ENCODE measurements at places on chromosomes 3 and 15.

DNA sequence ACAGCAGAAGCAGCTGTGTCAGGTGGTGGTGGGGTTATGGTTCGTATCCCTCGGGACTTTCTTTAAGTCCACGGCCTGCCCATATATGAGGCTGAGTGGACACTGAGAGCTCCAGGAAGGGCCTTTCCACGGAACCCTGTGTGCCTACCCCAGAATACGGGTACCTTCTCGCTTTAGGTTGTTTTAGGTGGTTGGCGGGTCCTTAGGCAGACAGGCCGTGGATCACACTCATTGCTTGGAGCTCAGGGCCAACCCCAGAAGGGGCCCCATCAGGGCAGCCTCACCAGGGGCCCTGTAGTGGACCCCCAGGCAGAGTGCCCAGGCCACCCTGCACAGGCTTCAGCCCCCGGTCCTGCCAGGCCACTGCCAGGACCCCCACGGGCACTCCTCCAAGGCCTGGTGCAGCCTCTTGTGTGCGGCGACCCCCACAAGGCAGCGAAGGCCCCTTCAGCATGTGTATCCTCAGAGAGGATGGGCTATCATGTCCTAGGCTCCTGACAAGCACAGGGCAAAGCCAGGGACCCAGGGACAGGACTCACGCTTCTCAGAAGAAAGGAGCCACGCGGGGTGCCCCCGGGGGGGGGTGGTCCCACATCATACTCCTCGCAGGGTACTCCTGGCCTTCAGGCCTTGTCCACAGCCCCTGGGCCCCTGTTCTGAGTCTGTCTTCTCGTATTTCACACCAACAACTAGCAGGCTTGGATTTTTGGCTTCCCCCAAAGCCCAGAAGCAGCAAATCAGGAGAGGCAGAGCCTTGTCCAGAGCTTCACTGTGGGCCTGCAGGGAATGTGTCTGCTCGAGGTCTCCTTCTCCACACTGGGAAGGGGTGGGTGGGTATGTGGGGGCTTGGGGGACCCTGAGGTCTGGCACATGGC is 93.4 kb downstream of the LRRK1 start:
- no peak for DNase-seq

DNA sequence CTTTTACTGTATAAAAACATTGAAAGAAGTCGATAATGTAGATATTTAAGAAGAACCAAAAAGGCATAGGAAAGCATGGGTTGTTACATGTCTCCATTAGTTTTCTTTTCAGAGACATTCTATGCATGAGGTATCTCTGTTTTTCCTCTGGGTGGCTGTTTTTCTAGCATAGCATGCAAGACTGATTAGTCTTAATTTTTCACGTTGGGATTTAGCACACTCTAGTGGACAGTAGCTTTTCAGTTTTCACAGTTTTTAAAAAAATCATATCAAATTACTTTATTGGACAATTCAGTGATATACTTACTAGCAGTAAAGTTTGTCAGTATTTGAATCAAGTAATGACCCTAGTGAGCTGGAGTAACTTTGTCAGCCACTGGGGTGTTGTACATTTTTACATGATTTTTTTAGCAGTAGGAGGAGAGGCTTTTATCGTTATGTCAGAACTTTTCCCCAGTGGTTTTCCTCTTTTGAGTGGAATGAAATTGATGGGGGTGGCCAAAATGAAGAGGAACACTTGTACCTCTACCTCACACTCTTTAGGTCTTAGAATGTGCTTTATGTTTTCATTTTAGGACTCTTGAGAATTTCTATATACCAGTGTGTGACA is 57.2 kb downstream of the SEC22A start:
- DNase-seq = peak; percentile 74

DNA sequence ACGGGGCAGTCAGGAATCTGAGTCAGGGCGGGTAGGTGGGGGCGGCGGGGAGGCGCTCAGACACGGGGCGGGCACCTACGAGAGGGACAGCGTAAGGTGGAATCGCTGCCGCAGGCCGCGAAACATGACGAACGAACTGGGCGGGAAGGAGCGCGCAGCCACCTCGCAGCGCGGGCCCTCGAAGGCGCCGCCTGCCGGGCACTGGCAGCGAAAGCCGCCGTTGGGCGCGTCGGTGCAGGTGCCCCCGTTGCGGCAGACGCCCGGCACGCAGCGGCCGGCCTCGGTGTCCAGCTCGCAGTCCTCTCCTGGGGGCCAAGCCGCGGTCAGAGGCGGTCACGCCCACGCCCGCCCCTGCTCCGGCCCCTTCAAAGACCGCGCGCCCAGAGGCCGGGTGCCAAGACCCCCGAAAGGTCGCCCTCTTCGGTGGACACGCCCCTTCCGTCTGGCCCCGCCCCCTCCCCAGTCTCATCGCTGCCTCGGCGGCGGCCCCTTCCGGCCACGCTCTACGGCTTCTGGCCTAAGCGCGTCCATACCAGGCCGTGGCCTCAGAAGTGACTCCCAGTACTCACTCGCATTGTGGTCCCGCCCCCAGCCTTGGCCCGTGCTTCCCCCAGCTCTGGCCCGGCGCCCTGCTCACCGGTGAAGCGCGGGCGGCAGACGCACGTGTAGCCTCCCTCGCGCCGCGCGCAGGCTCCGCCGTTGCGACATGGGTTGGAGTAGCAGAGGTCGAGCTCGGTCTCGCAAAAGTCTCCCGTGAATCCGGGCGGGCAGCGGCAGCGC is 6.4 kb downstream of the CELSR3 start:
- DNase-seq = peak; percentile 83

DNA sequence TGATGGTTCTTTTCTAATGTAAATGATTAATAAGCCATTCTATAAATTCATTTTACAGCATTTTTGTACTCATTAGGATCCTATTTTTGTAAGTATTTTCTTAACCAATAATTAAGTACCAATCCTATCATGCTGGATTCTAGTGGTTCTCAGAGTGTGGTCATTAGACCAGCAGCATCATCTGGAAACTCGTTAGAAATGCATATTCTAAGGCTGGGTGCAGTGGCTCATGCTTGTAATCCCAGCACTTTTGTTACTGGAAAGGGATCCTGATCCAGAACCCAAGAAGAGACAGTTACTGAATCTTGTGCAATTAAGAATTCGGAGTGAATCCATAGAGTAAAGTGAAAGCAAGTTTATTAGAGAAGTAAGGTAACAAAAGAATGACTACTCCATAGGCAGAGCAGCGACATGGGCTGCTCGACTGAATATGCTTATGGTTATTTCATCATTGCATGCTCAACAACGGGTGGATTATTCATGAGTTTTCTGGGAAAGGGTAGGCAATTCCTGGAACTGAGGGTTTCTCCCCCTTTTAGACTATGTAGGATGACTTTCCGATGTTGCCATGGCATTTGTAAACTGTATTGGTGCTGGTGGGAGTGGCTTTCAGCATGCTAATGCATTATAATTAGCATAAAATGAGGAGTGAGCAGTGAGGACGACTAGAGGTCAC is 9.9 kb upstream of the CEMIP start:
- DNase-seq = no peak

- DNase-seq = no peak
These were observed 192.0 kb downstream of the BCHE start for GRCh38 chr3:165645191-165645590.

- no peak for DNase-seq
These were observed 99.6 kb downstream of the FAM43A start for GRCh38 chr3:194785315-194785714.

DNA sequence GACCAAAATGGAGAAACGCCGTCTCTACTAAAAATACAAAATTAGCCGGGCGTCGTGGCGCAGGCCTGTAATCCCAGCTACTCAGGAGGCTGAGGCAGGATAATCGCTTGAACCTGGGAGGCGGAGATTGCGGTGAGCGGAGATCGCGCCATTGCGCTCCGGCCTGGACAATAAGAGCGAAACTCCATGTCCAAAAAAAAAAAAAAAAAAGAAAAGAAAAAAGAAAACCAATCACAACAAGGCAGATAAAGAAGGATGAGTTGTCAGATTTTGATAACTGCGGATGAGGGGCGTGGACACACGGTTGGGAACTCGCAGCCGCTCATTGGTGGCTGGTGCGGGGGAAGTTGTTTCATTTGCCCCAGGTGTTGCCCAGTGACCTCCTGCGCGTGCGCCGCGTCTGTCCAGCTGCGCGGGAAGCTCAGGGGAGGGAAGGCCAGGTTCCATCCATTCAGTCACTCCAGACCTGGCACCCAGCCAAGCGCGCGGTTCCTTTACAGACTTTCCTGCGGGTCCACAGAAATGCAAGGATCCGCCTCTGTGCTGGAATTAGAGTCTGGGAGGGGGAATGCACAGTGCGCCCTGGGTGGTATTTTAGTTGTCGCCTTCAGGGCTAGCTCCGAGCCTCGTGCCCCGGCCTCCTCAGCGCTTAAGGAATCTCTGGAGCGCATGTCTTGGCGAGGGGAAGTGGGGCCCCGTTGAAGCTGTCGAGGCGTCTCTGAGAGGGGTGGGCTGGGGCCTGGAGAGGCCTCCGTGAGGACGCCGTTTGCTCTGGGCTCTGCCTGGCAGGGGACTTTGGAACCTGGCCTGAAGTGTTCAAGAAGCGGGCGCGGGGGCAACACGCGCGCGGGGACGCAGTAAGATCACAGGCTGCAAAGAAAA is 708 bp upstream of the GCHFR start:
- peak; percentile 61 for DNase-seq

DNA sequence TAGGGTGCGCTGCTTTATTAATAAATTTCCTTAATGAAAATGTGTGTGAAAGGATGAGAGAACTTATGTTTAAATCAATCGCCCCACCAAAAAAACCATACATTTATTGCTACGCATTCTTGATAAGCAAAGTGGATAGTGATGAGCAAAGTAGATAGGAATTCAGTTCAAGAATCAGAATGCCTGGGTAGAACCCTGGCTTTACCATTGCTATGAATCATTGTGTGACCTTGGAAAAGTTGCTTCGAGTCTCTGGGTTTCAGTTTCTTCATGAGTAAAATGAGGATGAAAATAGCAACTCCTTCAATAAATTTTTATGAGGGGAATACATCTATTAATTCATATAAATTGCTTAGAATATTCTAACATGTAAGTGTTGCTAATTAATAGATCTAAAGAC is 2.6 kb upstream of the ALCAM start:
- DNase-seq = no peak

DNA sequence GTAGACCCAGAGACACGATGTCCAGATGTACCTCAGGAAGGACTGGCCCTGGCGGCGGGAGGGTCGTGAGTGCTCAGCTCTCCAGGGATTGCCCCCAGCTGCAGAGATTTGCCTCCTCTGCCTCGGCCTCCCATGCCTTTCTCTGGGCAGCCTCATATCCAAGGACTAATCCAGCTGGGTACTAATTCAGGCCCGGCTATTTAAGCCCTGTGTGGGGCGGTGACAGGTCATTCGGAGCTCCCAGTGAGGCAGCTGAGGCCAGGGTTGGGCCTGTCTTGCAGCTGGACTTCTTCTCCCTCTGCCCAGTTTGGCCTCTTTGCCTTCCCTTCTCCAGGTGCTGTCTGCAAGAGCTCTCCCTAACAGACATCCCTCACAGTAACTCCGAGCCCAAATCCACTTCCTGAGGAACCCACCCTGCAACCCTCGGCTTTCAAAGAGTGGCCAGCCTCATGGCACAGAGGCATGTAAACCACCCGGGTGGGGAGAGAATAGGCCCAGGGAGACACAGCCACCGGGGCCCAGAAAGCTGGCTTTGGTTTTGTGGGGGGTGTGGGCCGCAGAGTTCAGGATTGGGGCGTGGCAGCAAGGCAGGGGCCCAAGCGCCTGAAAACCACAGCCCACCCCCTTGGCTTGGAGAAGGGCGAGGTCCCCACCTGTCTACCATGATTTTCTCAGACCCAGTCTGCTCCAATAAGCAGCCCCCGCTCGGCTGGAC is 85.8 kb downstream of the PPCDC start:
- DNase-seq = no peak

- no peak for DNase-seq
These were observed 198.7 kb upstream of the CMC1 start for GRCh38 chr3:28042707-28043106.

Measured in hematopoietic multipotent progenitor cell treated with erythropoietin and hydrocortisone succinate and interleukin-3 and kit ligand, for 8 days (in vitro differentiated cells).